Small intestine (tissue), 16 donors: ENCODE measurements at places on chromosomes 11 and 22. TPM values are rescaled to one million over a fixed set of nuclear protein-coding genes. Genes with fewer than 3 reads are reported as not detected.

FERMT3 gene
- polyA plus RNA-seq, result 20.5 TPM

PITPNB gene
- polyA plus RNA-seq, result 47.5 TPM

LRRC4C gene
- not detected for polyA plus RNA-seq

CBLIF gene
- 0.13 TPM for polyA plus RNA-seq

OR8G5 gene
- not detected for polyA plus RNA-seq

OR51F1 gene
- polyA plus RNA-seq, result not detected

SLCO2B1 gene
- 10.3 TPM for polyA plus RNA-seq

BARX2 gene
- polyA plus RNA-seq, result 19.5 TPM

CCS gene
- 35.0 TPM for polyA plus RNA-seq
